ENCODE measurements at places on chromosomes 13 and 19.

DNA sequence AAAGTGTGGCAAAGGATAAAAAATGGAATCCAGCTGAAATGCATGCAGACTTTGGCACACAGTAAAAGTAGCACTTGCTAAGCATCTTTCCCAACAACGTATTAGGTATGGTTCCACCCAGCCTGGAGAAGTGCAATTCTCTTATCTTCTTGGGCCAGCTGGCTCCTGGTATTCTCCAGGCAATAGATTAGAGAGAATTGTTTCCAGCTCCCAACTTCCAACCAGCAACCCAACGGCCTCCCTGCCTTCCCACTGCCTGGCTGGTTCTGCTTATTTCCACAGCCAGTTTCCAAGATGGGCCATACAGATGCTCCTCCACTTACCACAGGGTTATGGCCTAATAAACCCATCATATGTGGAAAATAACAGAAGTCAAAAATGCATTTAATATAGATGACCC is 133.4 kb downstream of the OXGR1 start:
- DNase-seq: no peak

DNA sequence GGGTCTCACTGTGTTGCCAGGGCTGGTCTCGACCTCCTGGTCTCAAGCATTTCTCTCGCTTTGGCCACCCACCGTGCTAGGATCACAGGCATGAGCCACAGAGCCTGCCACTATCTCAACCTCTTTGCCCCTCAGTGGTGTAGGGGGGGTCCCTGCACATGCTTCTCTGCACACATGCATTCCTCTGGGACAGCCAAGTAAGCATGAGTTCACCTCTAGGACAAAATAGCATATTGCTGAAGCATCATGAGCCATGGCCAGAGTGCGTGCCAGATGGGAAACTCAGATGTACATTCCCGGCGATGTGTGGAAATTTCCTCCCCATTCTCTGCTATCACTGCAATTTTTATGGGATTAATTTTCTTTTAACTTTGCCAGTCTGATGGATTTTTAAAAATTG is 23.1 kb downstream of the CHAF1A start:
- DNase-seq: peak; percentile 34

DNA sequence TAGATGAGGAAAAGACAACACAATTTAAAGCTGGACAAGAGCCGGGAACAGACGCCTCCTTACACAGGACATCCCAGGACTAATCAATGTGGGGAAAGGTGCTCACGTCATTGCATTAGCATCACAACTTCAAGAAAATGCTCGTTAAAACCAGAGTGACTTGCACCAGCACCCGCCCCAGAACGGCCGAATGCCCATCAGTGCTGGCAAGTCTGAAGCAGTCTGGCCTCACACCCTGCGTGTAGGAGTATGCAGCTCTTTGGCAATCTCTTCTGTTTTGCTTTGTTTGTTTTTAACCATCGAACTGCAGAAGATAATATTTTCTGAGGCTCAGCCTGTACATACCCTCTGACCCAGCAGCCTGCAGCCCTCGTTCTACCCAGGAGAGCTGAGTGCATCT is 44.8 kb upstream of the LDLR start:
- no peak for DNase-seq

DNA sequence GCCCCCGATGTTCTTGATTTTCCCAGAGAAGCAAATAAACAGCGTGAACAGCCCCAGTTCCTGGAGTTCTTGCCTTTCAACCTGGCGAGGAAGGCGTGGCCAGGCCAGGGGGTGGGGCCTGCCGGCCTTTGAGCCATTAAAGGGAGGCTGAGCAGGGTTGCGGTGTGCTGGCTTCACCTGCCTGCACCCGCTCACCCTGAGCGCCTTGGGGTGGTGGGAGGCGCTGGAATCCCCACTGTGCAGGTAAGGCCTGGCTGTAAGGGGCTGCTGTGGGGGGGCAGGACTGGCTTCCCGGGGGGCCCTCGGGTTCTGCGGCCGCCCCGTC is 2.7 kb upstream of the MISP start:
- no peak for DNase-seq

DNA sequence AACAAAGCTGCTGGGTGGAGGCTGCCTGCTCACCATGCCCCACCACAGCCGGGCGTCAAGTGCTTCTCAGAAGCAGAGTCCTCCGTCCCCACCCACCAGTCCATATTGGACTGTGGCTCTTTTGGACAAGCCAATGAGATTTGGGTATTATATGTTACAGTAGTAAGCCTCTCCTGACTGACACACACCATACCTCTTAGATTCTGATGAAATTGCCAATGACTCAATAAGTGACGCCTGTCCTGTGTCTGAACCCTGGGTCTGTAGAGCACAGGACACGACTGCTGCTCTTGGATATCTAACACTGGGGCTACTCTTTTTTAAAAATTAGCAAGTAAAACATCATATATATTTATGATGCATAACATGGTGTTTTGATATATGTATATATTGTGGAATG is 44.8 kb upstream of the UBAC2 start:
- DNase-seq: no peak

- no peak for DNase-seq
These were observed 31.1 kb upstream of the ATP12A start for GRCh38 chr13:24648983-24649687.

GRCh38 chr19:58374200-58374599 is 6.6 kb downstream of the ZNF837 start:
- no peak for DNase-seq

DNA sequence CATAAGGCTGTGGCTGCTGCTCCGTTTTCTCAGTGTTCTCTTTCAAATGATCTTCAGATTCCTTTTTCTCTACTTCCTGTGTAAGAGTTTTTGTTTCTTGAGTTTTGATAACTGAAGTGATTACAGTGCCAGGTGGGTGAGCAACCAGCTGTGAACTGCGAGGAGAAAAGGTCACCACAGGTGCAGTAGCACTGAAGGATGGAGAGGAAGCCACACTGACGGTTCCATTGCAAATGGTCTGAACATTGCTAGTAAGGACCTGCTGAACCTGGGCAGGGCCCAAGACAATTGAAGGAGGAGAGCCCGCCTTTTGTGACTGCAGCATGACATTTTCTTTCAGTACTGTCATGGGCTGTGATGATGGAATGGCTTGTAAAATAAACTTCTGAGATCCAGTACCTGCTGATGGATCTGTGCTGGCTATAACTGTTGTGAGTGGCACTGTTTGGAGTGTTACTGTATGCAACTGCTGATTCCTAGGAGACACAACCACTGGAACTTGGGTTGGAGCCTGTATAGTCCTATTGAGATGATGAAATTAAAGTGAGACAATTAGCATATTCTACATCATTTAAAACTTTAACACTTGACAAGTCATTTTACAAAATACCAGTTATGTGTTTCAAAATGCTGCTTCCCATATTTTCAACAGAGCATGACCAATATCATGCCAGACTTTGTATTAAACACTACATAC is 85.5 kb downstream of the ELF1 start:
- DNase-seq: no peak

- no peak for DNase-seq
These were observed 288.0 kb upstream of the MAB21L1 start for GRCh38 chr13:35764326-35765015.

DNA sequence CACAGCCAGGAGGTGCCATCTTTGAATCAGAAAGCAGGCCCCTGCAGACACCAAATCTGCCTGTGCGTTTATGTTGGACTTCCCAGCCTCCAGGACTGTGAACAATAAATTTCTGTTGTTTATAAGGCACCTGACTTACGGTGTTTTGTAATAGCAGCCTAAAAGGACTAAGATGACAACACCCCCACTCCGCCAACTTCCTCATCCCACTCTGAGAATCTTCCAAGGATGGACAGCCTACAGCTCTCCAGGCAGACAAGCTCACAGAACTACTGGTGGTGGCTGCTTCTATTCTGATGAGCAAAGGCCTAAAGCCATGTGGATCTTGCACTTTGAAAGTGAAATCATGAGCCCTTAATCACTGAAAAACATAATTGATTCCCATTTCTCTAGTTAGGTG is 449.2 kb downstream of the TSHZ3 start:
- no peak for DNase-seq

DNA sequence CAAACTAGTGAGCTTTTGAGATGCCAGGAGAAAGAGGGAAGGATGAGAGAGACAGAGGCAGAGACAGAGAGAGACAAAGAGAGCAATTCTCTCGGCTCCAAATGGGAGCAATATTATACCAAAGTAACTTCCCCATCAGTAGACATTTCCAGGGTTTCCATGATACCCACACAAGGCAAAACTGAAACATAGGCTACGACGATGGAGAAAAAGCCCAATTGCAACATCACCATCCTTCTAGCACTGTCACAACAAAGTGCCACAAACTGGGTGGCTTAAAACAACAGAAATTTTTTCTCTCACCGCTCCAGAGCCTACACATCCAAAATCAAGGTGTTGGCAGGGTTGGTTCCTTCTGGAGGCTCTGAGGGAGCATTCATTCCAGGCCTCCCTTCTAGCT is 81.4 kb downstream of the KCTD12 start:
- no peak for DNase-seq

DNA sequence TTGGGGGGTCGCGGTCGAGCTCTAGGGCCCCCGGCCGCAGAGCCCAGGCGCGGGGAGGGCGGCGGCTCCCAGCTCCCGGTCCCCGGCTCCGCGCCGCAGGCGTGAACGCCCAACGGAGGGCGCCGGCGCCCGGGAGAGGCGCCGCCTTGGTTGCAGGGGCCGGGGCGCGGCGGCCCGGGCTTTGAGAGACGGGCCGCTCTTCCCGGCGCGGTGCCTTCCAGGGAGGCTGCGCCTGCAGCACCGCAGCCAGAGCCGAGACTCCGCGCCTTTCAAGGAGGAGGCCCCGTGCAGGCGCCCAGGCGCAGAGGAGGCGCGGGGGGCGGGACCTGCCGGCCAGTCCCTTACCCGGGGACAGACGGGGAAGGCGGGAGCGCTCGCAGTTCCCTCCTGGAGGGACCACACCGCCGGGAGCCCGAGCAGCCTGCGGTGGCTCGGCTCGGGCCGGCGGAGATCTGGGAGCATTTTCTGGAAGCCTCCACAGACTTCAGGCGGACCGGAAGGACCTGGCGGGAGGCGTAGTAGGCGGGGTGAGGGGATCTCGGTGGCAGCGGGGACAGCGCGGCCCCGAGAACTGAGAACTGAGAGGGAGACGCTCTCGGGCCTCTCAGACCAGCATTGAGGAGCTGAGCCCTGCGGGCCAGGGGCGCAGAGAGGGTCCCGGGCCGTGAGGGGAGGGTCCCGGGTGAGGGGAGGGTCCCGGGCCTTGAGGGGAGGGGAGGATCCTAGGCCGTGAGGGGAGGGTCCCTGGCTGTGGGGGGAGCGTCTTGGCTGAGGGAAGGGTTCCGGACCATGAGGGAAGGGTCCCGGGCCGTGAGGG is 25.5 kb upstream of the MCF2L start:
- no peak for DNase-seq

DNA sequence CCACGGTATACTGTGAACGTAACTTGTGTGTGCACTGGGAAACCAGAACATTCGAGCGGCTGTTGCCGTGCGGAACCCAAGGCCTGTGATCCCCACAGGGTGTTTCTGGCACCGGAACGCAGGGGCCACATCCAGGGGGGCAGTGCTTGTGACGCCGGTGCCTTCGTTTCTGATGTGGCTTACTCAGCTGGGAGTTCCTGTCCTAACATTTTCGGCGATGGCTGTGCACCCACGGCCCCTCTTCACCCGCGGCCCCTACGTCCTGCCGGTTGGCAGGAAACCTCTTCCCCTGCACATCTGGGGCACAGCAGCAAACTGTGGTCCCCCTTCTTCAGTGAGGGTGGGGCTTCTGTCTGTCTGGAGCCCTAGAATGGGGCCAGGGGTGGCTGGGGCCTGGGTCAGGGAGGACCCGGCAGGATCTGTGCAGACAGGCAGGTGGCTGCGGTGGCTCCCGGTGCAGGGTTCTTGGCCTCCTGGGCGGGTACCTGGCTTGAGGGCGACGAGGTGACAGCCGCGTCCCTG is 26.2 kb downstream of the CSNK1G2 start:
- no peak for DNase-seq

- DNase-seq: peak; percentile 28
These were observed 211.9 kb downstream of the NALCN start for GRCh38 chr13:101204270-101205020.

GRCh38 chr19:1605236-1606137 is at the start of gene UQCR11:
TSS of gene UQCR11 (minus strand) at chr19:1605462. CDS start at chr19:1605409, 53 bp downstream.
- DNase-seq: peak; percentile 90

DNA sequence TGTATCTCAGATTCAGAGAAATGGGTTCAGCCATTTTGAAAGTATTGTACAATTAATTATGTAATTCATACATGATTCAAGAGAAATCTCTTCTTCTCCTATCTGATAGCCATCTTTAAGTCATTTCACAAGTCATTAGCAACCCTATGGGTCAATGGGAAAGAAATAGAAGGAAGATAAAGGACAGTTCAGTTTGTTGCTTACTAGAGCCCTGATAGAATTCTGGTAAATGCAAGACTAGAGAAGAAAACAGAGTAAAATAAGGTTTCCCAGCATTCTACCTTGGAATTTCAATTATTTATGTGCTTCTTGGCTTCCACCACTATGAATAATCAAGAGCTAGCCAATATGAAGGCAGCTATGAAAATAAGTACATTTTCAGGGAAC is 117.7 kb downstream of the LHFPL6 start:
- DNase-seq: no peak

DNA sequence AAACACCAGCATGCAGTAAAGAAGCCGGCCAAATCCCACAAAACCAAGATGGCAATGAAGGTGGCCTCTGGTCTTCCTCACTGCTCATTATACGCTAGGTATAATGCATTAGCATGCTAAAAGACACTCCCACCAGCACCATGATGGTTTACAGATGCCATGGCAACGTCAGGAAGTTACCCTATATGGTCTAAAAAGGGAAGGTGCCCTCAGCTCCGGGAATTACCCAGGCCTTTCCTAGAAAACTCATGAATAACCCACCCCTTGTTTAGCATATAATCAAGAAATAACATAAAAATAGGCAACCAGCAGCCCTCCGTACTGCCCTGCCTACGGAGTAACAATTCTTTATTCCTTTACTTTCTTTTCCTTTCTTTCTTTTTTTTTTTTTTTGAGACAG is 21.1 kb upstream of the PLEKHF1 start:
- DNase-seq: no peak

DNA sequence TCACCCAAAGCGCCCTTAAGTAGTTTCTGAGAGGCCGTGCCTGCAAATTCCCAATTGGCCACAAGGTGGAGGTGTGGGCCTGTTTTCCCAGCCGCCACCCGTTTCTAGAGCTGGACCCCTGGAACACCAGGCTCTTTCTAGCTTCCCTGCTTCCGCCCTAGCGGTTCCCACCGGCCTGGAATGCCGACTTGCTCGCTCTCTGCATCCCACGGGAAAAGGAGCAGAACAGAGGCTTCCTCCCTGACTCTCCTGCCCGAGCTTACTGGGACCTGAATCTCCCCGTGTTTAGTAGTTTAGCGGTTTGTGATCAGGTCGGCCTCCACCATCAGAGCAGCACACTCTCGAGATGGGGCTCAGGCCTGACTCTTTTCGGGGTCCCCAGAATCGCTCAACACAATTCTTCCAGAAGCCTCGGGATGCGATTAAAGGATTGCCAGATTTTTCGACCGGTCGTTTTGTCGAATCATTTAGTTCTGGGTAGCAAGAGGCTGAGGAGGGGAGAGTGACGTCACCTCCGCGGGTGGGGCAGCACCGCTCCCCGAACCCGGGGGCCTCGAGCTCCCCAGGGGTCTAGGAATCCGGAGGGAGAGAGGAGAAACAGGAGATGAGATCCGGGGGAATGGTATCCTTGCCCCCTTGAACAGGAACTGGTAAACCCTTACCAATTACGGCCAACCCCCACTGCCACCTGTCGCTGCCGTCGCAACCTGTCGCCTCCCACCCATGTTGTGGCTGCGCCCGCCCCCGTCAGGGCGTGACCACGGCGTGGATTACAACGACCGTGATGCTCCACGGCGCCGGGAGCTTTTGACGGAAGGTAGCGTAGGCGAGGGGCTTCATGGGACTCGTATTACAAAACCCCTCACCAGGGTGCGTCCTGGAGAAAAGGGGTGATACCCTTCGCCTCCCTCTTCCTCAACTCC is 8.0 kb downstream of the NAPSA start:
- DNase-seq: no peak

- DNase-seq: no peak
These were observed 194.3 kb downstream of the DLEU7 start for GRCh38 chr13:50649211-50649610.
